ENCODE measurements at places on chromosomes 3 and 15.
A peak's percentile ranks its signal among the peaks of the same experiment; 100 is the strongest.

GRCh38 chr3:127787071-127787490, 35.2 kb downstream of the MGLL start:
- DNase-seq: peak; percentile 33

- DNase-seq: no peak
Measured at GRCh38 chr3:24229468-24230221, 265.0 kb downstream of the THRB start.

DNA sequence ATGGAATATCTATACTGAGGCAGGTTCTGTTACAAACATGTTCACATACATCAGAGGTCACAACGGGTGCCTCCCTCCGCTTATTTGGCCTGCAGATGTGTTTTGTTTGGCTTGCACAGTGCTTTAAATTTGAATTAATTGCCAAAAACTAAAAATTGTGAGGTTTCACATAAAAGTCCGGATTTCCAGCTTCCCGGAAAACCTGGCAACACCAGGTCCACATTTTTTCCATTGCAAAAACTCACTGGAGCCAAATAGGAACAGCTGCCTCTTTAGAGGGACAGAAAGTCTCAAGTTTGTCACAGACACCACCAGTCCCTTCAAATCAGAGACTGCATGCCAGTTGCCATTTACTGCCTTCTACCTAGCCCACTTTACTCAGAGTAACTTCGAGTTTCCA, 205.9 kb upstream of the MDFIC2 start:
- DNase-seq: no peak

DNA sequence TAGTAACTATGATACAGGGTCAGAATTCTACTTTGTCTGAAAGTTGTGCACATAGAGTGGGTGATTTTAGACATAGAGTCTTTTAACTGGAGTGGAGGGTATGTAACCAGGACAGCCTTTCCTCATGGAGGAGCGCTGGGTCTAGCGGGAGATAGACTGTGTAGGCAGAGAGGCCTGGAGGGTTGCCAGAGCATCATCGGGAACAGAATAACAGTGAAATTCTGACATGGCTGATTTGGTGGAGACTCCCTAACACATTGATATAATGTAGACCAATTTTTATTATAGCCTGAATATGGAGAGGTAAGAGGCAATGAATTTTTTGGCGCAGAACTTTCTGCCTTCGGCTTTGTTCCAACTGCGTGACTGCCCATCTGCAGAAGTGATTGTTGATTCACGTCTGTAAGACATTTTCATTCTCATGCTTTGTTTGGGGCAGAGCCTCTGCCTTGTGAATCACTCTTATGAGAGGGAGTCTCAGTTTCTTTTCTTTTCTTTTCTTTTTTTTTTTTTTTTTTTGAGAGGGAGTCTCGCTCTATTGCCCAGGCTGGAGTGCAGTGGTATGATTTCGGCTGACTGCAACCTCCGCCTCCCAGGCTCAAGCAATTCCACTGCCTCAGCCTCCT, 16.0 kb downstream of the LPP start:
- no peak for DNase-seq

- no peak for DNase-seq
Measured at GRCh38 chr3:9727743-9728142, 3.8 kb upstream of the BRPF1 start.

DNA sequence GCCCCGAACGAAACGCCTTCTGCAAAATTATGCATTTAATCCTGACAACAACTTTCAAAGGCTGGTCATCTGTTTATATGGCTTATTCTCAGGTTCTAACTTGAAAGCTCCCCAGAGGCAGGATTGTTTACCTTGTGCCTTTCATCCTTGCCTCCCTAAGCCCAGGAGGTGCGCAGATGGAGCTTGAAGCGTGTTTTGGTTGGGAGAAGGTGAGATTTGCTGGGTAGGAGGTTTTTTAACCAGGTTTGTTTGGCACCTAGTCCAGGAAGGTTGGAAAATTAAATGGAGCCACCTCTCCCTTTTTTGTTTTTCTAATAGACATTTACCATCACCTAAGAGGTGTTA, 675 bp downstream of the TSEN2 start:
- DNase-seq: no peak

DNA sequence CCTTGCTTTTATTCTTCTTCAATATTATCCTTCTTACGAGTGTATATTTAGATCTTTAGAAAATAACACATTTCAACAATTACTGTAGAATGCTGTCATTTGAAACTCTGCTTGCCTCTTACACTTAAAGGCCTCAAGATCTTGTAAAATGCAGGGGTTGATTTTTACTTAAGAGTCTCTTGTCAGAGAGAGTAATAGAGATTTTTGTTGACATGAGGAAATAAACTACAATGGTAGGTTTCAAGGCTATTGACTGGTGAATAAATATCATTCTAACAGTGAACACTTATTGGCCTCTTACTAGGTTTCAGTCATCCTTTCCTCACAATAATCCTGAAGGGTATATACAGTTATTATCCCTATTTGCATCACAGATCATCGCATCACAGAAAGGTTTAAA, 344.6 kb downstream of the GBE1 start:
- DNase-seq: no peak

DNA sequence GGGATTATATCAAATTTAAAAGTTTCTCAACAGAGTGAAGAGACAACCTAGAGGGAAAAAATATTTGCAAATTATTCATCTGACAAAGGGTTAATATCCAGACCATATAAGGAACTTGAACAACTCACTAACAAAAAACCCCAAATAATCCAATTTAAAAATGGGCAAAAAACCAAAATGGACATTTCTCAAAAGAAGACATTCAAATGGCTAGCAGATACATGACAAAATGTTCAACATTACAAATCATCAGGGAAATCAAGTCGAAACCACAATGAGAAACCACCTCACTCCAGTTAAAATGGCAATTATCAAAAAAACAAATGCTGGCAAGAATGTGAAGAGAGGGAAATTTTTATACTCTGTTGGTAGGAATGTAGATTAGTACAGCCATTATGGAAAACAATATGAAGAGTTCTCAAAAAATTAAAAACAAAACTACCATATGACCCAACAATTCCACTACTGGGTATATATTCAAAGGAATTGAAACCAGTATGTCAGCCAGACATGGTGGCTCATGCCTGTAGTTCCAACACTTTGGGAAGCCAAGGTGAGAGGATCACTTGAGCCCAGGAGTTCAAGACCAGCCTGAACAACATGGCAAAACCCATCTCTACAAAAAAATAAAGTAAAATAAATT, 88.5 kb downstream of the CSNK1G1 start:
- no peak for DNase-seq

GRCh38 chr3:78004571-78004970, 964.7 kb downstream of the ROBO2 start:
- no peak for DNase-seq

- peak; percentile 85 for DNase-seq
Measured at GRCh38 chr3:138774529-138775253, 60.0 kb downstream of the PIK3CB start.

DNA sequence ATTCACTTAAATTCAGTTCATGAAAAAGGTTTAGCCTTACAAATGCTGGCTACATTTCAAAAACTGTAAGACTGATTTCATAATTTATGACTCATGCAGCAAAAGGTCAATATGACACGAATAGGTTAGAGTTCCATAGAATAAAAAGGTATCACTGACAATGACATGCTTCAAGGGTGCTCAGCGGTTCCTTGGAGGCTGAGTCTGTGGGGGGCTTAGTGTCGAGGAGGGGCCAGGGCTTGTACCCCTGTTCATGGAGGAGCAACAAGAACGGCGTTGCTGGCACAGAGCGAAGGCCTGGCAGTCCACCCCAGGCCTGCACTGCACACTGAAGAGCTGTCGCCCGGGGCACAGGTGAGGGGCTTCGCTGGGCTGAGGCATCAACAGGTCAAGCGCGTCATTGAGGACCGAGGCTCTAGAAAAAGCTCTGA, 174.2 kb downstream of the NR1D2 start:
- DNase-seq: no peak

DNA sequence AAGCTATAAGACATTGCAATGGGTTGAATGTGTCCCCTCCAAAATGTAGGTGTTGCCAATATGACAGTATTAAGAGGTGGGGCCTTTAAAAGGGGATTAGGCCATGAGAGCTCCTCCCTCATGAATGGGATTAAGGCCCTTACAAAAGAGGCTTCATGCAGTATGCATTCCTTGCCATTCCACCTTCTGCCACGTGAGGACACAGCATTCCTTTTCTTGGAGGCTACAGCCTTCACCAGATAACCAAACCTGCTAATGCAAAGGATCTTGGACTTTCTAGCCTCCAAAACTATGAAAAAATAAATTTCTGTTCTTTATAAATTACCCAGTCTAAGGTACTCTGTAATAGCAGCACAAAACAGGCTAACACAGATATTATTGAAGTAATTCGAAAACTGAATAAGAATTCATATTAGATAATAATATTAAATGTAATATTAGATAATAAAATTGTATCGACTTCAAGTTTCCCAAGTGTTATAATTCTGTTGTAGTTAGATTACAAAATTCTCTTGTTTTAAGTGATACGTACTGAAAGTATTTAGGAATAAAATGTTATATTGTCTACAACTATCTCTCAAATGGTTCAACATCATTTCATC, 29.4 kb upstream of the ATP8B4 start:
- no peak for DNase-seq

- peak; percentile 8 for DNase-seq
Measured at GRCh38 chr3:149808209-149808829, 4.7 kb upstream of the RNF13 start.

GRCh38 chr3:98732286-98733052, 30.7 kb upstream of the ST3GAL6 start:
- DNase-seq: peak; percentile 33

- no peak for DNase-seq
Measured at GRCh38 chr3:133246119-133246518, 153.7 kb upstream of the BFSP2 start.

DNA sequence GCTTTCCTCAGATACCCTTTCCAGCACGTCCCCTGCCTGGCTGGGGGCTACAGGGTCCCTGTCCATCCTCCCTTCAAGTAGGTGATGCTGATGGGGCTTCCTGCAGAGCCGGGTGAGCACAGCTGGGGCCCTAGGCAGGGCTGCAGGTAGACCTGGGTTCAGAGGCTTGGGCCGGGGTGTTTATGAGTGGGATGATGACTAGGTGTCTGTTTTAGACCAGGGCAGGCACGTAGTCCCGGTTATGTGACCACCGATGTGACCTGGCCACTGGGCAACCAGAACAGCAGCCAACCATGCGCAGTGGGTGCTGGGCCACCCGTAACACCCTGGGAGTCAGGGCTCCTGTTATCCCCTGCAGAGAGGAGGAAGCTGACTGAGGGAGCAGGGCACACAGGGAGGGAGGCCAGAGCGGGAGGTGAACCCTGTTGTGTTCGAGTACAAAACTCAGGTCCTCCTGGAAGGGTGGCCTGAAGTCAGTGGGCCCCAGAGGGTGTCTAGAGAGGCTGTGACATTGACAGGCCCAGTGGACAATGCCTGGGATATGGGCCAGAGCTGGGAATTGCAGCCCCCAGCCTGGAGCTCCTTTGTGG, 101.6 kb downstream of the PLXNA1 start:
- DNase-seq: no peak

DNA sequence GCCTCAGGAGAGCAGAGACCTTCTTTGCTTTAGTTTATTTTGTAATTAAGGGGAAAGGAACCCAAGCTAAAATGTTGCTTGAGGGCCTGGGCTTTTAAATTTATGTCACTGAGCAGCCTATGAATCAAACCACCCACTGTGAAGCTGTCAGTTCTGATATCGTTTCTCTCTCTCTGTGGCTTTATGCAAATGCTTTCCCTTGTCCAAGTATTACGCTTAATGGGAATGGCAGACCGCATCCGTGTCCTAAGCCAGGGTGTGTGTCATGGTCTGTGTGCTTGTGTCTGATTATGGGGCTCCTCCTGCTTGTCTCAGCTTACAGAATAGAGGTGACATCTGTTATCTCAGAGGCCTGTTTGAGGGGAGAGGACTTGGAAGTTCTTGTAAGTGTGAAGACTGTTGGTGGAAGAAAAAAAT, 82.4 kb downstream of the EBLN2 start:
- no peak for DNase-seq

GRCh38 chr3:190865828-190866227, 3.3 kb upstream of the GMNC start:
- DNase-seq: no peak

- no peak for DNase-seq
Measured at GRCh38 chr3:129530251-129530791, 1.9 kb downstream of the RHO start.

GRCh38 chr3:109268181-109268580, 48.1 kb downstream of the DPPA2 start:
- no peak for DNase-seq

GRCh38 chr3:115999001-115999585, 375.8 kb downstream of the GAP43 start:
- DNase-seq: no peak

GRCh38 chr3:74347563-74348268, 266.7 kb downstream of the CNTN3 start:
- no peak for DNase-seq

- DNase-seq: no peak
Measured at GRCh38 chr15:38112406-38112805, 140.2 kb upstream of the SPRED1 start.

GRCh38 chr15:95162967-95163531, 931.7 kb downstream of the MCTP2 start:
- DNase-seq: peak; percentile 13

GRCh38 chr3:51974963-51975851, at the start of gene ABHD14A:
Gene ABHD14A (plus strand): TSS chr3:51975064. CDS start chr3:51975136, 72 bp downstream.
- peak; percentile 64 for DNase-seq

DNA sequence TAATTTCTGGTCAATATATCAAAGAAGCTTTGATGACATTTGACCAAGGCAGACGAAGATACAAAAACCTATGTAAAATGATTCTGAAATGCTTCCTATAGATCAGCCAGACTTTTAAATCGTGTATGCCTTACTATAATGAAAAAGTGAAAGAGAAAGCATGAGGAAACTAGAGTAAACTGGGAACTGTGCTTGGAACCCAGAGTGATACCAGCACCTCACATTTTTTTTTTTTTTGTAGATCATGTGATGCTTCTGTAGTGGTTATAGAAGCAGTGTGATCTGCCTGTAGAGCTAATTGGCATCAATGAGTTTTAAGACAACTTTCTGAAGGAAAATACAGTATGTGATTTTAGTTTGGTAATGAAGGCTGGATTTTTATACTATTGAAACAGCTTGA, 150.7 kb downstream of the NLGN1 start:
- no peak for DNase-seq

GRCh38 chr15:25863111-25863967, at the start of gene ATP10A:
Gene ATP10A (minus strand): TSS chr15:25863327. CDS start chr15:25863096, 231 bp downstream.
- DNase-seq: no peak

DNA sequence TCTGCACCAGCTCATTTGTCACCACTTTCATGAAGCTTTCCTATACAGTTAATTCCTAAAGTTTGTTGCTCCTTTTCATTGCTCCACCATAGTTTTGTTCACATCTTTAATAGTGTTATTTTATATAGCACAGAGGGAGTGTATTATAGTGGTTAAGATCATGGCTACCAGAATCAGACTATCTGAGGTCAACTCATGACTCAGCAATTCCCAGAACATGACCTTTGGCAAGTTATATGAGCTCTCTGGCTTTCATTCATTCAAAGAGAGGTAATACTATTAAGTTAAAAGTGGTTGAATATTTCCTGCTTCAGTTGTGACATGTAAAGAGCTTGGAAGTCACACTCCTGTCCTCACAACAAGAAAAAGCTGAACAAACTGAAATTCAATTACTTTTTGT, 1073.5 kb downstream of the NAALADL2 start:
- DNase-seq: no peak

- DNase-seq: no peak
Measured at GRCh38 chr3:27714146-27714526, 8.0 kb downstream of the EOMES start.
